Activated naive CD8-positive, alpha-beta T cell treated with anti-CD3 and anti-CD28 coated beads, Interleukin-2, amount 50 U/mL, for 24 hours (primary cell): ENCODE measurements at places on chromosomes 6 and 20.

DNA sequence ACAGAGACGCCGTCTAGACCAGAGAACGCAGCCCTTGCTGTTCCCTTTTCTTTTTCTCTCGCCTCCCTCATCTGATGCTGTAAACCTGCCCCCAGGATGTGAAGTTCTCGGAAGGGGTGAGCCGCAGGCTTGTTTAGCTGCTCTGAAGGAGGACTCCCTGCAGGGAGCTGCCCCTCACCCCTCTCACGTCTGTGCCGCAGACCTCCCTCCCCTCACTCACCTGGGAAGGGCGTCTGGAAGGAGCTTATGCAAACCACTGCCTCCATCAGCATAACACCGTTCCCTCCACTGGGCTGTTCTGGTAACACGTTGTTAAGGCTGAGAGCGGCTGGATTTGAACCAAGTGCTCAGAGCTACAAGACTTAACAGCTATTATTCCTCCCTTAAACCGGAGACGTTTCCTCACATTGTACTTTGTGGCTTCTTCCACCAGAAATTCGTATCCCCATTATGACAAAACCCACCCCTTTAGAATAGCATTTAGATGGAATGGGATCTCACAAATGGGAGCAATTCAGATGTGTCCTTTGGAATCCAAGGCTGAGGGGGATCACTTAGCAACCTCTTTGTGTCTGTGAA is 99.8 kb downstream of the SMOC2 start:
- H3K27ac ChIP-seq, result no peak overlapping the region
- no peak for DNase-seq
- no peaks in the 10 kb centered on the region for H3K36me3 ChIP-seq
- no peaks in the 10 kb centered on the region for H3K27me3 ChIP-seq
- no peaks in the 10 kb centered on the region for H3K4me1 ChIP-seq

DNA sequence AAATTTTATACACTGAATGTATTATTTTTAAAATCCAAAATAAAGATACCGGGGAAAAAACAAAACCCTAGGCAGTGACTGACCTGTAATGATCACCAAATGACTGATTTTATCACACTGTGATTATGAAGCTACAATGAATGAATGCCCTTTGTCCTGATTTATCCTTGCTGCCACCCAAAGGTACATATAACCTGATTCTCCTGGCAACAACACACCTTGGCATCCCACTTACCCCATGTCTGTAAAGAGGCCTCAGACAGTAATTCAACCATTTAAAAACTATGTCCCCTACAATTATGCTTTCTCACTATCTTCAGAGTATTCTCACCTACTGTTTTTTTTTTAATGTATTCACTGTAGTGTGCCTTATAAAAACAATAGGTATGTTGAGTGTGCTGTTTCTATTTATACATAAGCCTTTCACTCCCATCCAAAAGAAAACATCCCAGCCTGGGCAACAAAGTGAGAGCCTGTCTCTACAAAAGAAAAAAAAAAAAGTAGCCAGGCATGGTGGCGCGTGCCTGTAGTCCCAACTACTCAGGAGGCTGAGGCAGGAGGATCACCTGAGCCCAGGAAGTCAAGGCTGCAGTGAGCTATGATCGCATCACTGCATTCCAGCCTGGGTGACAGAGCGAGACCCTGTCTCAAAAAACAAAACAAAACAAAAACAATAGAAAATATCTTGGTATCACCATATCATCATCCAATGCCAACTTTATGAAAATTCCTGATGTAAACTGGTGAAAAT is 21.7 kb downstream of the B4GALT5 start:
- no peak for DNase-seq
- no peak overlapping the region for H3K4me3 ChIP-seq
- no peak overlapping the region for H3K27ac ChIP-seq
- peaks cover 7% of the 10 kb centered on the region for H3K36me3 ChIP-seq

GRCh38 chr6:103280417-103280816 is 1579.3 kb downstream of the HACE1 start:
- H3K36me3 ChIP-seq, result no peaks in the 10 kb centered on the region
- H3K4me1 ChIP-seq, result no peaks in the 10 kb centered on the region
- H3K4me3 ChIP-seq, result no peak overlapping the region
- DNase-seq, result no peak
- H3K27ac ChIP-seq, result no peak overlapping the region
- no peaks in the 10 kb centered on the region for H3K27me3 ChIP-seq

DNA sequence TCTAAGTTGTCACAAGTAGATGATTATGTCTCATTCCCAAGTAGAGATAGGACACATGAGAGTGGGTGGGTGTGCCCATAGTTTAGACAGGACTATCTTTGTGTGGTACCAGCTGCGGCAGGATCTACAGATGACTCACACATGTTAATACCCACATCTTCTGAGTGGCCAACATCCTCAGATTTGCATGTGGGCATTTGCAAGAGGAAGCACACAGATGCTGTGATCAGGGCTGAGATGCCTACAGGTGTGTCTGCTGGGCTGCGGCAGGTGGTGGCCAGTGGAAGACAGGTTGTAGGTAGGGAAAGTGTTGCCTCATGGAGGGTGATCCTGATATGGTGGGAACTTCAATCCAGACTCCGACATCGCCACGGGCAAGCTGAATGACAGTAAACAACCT is 50.8 kb downstream of the UTRN start:
- peak; percentile 32 for DNase-seq
- H3K27me3 ChIP-seq, result no peaks in the 10 kb centered on the region
- H3K4me3 ChIP-seq, result peak overlapping the region; percentile 55
- peak overlapping the region; percentile 28 for H3K27ac ChIP-seq

GRCh38 chr20:57378107-57378506 is 13.1 kb upstream of the RBM38 start:
- peaks cover 48% of the 10 kb centered on the region for H3K36me3 ChIP-seq
- no peak overlapping the region for H3K27ac ChIP-seq
- peaks cover 42% of the 10 kb centered on the region for H3K4me1 ChIP-seq
- no peaks in the 10 kb centered on the region for H3K27me3 ChIP-seq

GRCh38 chr20:7856756-7857155 is 83.5 kb downstream of the HAO1 start:
- H3K4me1 ChIP-seq, result no peaks in the 10 kb centered on the region

GRCh38 chr6:13600036-13600435 is 15.1 kb upstream of the NOL7 start:
- no peak for DNase-seq
- no peaks in the 10 kb centered on the region for H3K27me3 ChIP-seq
- H3K4me1 ChIP-seq, result peaks cover 2% of the 10 kb centered on the region
- no peak overlapping the region for H3K27ac ChIP-seq

DNA sequence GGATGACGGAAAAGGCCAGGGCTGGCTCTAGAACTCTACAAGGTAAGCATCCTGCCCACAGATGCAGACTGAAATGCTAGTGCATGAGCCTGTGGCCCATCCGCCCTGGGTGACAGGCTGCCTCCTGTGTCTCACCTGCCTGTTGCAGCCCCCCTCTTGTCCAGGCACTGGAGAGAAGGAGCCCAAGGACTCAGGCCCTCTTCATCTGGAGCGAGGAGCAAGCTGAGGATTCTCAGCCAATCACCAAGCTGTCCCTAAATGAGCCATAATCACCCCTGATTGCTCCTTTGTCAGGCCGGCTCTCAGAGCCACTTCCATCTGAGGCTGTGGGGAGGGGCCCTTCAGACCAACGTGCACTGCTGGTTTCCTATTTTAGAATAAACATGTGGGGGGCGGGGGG is 10.0 kb upstream of the SLC32A1 start:
- H3K4me1 ChIP-seq, result no peaks in the 10 kb centered on the region
- no peak overlapping the region for H3K27ac ChIP-seq
- DNase-seq, result no peak
- no peak overlapping the region for H3K4me3 ChIP-seq
- peaks cover 42% of the 10 kb centered on the region for H3K27me3 ChIP-seq

DNA sequence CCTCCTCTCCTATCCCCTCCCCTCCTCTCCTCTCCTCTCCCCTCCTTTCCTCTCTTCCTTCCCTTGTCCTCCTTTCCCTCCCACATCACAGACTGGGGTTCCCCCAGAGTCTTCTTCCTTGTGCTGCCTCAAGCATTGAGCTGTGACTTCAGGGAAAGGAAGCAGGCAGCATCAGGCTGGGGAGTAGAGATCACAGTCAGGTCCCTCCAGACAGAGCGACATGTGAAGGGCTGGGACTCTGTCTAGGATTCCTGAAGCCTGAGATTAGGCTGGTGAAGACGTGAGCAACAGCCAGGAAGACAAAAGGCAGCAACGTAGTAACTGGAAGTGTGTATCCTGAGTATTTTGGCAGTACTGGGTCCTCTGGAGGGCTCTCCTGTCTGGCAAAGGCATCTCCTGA is 265.4 kb upstream of the SUPT3H start:
- no peak for DNase-seq
- H3K4me3 ChIP-seq, result no peak overlapping the region
- H3K27me3 ChIP-seq, result peaks cover 2% of the 10 kb centered on the region
- H3K36me3 ChIP-seq, result no peaks in the 10 kb centered on the region

DNA sequence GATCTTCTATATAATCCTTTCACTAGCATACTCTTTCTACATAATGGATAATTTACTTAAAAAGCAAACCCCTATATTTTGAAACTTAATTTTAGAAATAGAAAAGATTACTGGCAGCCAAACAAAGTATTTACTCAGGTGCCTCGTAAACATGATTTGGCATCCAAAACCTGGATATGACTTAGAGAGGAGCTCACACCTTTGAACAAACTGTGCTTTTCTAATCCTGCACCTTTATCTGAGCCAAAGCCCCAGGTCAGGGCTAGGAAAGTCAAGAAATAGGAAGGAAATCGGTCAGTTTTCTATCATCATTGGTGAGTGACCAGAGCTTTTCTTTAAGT is 170.9 kb downstream of the PHF3 start:
- DNase-seq, result no peak
- no peak overlapping the region for H3K4me3 ChIP-seq
- no peaks in the 10 kb centered on the region for H3K4me1 ChIP-seq
- H3K27ac ChIP-seq, result no peak overlapping the region

DNA sequence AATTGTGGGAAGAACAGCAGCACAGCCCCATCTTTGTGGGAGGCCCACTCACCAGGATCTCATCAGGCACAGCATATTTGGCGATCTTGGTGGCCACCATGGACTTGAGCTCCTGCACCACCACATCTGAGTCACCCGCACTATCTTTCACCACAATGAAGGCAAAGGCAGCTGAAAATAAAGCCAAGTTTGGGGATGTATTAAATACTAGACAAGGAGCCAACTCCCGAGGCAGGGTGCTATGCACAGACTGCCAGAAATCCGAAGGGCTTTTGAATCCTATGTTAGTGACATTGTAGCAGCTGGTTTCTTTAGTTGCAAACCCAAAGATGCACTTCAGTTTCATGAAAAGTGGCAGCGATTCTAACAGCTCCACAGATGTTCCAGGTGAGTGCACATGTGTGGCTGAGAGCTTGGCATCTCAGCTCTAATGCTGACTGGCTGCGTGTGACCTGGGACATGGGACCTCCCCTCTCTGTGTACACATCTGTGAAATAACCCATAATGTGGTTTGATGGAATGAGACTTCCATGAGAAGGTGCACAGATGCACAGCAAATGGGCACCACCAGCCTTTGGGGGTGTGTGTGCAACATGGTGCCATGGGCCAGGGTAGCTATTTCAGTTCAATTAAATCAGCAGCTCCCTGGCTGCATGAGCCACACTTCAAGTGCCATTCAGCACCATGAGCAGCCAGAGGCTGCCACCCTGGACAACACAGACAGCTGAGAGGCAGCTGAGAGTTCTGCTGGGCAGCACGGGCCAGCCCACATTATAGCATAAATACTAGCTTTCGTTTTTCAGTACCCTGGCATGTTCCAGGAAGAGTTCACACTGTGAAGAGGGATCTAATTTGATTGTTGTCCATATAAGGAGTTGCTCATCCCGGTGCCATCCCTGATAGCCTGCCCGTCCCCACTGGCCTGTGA is 16.9 kb upstream of the APMAP start:
- no peak overlapping the region for H3K27ac ChIP-seq
- no peak overlapping the region for H3K4me3 ChIP-seq

DNA sequence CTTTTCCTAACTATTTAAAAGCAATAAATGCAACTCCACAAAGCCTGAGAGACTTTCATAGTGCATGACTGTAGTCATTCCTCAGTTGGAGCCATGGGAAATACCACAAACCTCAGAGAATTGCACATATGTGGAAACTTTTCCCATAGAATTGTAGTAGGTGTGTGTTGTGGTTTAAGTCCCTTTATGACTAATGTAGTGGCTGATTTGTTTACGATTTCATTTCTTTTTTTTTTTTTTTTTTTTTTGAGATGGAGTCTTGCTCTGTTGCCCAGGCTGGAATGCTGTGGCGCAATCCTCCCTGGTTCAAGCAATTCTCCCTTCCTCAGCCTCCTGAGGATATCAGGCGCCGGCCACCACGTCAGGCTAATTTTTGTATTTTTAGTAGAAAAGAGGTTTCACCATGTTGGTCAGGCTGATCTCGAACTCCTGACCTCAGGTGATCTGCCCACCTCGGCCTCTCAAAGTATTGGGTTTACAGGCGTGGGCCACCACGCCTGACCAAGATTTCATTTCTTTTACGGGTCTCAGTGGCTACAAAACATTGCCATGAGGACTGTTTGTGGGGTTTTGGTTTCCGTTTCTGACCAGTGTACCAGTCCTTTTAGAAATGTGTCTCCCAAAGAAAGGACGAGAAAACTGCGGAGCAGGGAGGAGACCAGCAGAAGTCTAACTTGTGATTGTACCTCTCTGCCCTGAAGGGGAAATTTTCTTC is 212.1 kb upstream of the MARCKS start:
- H3K27me3 ChIP-seq, result peaks cover 14% of the 10 kb centered on the region
- H3K4me3 ChIP-seq, result no peak overlapping the region
- no peaks in the 10 kb centered on the region for H3K36me3 ChIP-seq
- DNase-seq, result no peak
- H3K27ac ChIP-seq, result no peak overlapping the region

DNA sequence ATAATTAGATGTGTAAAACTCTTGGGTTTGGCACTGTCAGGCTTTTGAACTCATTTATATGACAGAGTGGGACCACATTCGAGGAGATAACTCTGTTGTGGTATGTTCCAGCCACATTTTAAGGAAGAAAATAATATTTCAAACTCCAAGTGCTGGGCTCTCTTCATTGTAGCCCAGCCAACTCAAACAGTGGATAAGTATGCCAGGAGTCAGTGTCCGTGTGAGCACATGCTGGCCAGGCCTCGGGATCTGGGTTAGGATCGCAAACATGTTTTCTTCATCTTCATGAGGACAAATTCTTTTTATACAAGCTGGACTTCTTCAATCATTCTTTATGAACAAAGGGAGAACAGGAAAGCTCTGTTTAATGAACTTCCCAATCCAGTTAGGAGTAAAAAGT is 497.5 kb downstream of the MAFB start:
- no peak for DNase-seq
- H3K36me3 ChIP-seq, result no peaks in the 10 kb centered on the region
- no peak overlapping the region for H3K27ac ChIP-seq
- no peaks in the 10 kb centered on the region for H3K4me1 ChIP-seq
- no peak overlapping the region for H3K4me3 ChIP-seq

- no peak overlapping the region for H3K4me3 ChIP-seq
- H3K27ac ChIP-seq, result no peak overlapping the region
- peaks cover 7% of the 10 kb centered on the region for H3K27me3 ChIP-seq
- no peaks in the 10 kb centered on the region for H3K36me3 ChIP-seq
- no peak for DNase-seq
These were observed 44.2 kb upstream of the CCR6 start for GRCh38 chr6:167078745-167079144.
